ENCODE measurements at places on chromosomes 11 and 22. TPM values are rescaled to one million over a fixed set of nuclear protein-coding genes. Genes with fewer than 3 reads are reported as not detected.

Gene IFITM10
- total RNA-seq: 6.5 TPM

- no peak for DNase-seq
Observed at GRCh38 chr22:48350456-48350855, 1477.2 kb downstream of the BRD1 start.

- no peak for DNase-seq
Observed at GRCh38 chr11:115352805-115353485, 151.3 kb downstream of the CADM1 start.

DNA sequence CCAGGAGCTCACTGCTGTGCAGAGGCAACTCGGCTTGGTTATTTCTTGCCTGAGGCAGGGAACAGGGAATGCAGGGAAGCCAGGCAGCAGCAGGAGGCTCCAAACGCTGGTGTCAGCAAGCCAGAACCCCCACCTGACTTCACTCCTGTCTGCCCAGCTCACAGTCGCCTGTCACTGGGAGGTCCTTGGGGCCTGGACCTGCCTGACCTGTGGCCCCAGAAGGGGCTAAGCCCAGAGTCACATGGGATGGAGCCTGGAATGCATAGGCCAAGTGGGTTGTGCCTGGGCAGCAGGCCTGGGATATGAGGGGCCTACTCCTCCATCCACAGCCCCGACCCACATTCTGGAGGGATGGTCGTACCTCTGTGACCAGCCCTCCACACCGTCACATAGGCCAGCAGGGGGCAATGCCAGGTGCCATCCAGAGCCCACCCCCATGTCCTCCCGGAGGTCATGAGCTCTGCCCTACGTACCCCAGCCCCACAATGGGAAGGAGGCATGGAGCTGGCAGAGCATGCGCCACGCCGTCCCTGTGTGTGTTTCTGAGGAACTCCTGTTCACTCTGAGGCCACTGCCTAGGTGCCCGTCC is 5.2 kb downstream of the RASSF7 start:
- DNase-seq: no peak

- DNase-seq: no peak
Observed at GRCh38 chr11:91972665-91973266, 251.9 kb upstream of the FAT3 start.

GRCh38 chr22:38089474-38089851 is 5.5 kb upstream of the SLC16A8 start:
- no peak for DNase-seq

- DNase-seq: no peak
Observed at GRCh38 chr11:8368194-8368593, 104.5 kb upstream of the LMO1 start.

- DNase-seq: no peak
Observed at GRCh38 chr11:131248588-131248987, 121.8 kb upstream of the NTM start.

Measured in natural killer cell (primary cell).